ENCODE measurements at places on chromosomes 2 and 18.

DNA sequence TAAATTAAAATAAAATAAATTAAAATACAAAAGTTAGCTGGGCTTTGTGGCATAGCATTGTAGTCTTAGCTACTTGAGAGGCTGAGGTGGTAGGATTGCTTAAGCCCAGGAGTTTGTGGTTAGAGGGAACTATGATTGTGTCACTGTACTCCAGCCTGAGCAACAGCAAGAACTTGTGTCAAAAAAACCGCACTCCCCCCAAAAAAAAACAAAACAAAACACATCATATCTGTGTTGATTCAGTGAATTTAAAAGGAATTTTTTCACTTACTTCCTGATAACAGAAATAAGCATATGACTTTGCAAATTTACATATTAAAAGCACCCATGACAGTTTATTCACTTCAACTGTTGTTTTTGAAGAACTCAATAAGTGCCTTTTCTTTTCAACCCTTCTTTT lies 68.1 kb upstream of the PELI1 start:
- DNase-seq: no peak

DNA sequence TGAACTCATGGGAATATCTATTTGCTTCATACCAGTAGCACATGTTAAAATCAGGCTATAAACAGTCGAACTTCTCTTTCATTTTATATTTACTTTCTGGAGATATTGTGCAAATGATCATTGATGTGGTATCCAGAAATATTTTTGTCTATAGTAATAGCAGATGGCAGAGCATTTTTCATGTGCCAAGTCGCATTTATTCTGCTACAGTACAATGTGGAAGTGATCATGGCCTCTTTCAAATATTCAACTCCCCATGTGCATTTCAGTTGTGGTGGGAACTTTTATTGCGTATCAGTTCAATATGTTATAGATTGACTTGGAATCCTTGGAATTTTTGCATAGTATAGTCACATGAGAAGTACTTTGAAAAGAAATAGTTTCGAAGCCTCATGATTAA lies 57.4 kb downstream of the RHBDD1 start:
- DNase-seq: no peak

DNA sequence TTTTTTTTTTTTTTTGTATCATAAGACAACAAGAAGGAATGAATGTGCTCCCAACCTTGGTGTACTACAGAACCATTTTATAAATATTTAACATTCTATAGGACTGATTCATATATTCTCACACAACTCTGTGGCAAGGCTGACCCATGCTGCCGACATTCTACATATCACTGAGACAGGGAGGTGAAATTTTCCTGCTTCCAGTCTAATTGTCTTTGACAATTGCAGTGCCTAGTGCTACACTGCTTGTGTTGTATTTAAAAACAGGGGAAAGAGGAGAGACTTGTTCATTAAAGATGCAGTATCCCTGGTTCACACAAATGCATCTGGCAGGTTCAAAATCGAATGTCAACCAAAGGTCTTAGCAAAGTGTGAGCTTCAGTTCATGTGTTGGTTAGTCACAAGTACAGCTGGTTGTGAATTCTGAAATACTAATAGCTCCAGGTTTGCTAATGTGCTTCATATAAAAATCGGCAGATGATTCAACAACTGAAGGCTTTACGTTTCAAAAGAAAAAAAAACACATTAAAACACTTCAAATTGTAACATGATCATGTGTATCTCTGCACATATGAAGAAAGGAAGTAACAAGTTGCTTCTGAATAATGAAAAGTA lies 130.8 kb downstream of the FIGN start:
- DNase-seq: no peak

- DNase-seq: no peak
Observed at GRCh38 chr2:140863713-140864112, 1267.1 kb downstream of the LRP1B start.

DNA sequence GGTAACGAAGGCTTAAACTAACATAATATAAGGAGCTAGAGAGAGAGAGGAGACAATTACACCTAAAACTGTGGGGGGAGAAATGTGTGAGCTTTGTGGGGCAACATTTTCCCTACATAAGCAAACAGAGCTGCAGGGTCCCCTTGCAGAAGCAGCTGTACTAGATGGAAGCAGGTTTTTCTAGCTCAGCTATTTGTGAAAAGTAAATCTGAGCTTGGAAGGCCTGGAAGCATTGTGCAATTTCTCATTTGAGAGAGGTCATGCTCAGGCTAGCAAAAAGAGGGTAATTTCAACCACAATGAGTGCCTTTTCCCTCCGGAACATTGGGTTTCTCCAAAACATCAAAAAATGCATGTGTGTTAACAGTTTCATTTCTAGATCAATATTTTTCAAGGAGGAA lies 130.0 kb downstream of the ARL4C start:
- DNase-seq: no peak
